B cell (primary cell): ENCODE measurements at places on chromosomes 4 and X.

- DNase-seq: peak; percentile 76
Measured at GRCh38 chr4:138190452-138190858, 51.7 kb downstream of the SLC7A11 start.

DNA sequence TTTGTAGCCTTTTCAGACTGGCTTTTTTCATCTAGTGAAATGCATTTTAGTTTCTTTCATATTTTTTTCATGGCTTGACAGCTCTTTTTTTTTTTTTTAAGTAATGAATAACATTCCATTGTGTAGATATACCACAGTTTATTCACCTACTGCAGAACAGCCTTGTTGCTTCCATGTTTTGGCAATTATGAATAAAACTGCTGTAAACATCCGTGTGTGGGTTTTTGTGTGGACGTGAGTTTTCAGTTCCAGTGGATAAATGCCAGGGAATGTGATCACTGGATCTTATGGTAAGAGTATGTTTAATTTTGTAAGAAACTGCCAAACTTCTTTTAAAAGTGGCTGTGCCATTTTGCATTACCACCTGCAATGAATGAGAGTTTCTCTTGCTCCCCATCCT, 160.8 kb downstream of the SOWAHB start:
- no peak for DNase-seq

GRCh38 chr4:107931775-107932321, 499 bp downstream of the CYP2U1 start:
- peak; percentile 71 for DNase-seq

DNA sequence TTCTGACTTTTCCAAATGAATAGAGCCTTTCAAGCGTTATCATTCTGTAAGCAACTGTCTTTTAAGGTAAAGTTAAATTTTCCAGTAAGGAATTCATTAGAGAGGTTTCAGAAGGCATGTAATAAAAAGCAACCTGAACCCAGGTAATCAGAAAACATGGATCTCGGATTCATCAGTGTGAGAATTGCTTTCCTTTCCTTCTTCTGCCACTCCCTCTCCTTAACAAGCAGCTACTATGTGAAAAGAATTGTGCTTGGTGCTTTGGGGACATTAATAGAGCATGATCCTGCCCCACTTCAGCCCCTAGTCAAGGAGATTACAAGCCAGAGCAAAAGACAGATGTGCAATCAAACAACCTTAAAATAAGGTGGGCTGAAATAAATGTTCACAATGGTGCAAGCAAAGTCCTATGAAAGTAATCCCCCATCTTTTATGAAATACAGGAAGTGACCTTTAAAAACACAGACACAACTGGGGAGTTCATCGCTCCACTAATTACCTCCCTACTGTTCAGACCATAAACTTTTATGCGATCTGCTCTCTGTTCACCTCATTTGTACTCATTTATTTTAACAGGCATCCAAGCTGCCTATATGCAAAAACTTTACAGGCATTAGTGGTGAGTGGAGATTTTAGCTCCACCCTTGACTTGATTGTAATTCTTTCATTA, 122.9 kb upstream of the RASGEF1B start:
- DNase-seq: peak; percentile 29

DNA sequence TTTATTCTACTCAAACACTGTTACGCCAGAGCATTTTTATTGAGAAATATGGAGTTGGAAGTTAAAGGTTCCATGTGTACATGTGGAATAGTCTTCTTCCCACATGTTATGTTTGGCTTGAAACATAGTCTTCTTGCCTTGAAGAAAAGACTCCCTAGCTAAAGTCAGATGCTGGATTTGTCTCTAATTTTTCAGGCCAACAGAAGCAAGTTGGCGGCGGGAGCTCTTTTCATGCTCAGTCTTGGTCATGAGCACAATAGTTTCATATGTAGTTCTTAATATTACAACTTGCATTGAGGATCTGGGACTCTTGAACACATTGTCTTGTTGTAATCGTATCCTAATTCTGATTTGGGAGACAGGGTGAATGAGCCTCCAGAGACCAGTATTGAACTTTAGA, 19.4 kb downstream of the SEPTIN11 start:
- no peak for DNase-seq

DNA sequence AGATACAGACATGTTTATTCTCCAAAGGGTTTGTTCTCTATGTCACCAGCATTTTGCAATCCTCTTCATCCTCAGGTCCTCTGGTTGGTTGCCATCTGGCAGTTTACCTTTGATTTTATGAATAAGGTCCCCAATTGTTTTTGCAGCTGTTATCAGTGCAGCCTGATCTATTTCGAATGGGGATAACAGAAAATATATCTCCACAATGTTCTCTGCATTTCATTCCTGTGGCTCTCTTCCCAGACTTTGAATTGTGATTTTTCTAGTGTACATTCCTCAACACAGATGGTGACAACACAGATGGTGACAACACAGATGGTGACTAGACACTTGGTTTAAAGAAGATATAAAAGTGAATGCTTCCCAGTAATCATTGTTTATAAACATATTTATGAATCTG, 74.1 kb downstream of the FBXO8 start:
- DNase-seq: no peak
